ENCODE measurements at places on chromosomes 2 and 18. TPM values are rescaled to one million over a fixed set of nuclear protein-coding genes. Genes with fewer than 3 reads are reported as not detected.

DNA sequence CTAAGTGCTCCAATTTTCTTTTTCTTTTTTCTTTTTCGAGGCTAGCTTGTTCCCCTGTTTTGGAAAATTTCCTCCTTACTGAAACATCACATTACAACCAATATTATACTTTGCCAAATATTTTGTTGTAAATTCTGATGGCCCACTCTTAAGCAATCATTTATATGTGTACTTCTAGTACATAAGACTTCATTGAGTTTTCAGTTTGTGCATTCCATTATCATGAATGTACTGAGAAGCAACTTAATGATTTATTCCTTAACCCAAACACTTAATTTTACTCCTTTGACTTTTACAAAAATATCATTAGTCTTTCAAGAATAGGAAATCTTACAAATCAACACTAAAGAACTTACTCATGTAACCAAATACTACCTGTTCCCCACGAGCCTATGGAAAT is 242.4 kb downstream of the ARHGAP15 start:
- no peak for DNase-seq

- no peak for DNase-seq
Observed at GRCh38 chr2:147989809-147990403, 30.6 kb downstream of the ORC4 start.

DNA sequence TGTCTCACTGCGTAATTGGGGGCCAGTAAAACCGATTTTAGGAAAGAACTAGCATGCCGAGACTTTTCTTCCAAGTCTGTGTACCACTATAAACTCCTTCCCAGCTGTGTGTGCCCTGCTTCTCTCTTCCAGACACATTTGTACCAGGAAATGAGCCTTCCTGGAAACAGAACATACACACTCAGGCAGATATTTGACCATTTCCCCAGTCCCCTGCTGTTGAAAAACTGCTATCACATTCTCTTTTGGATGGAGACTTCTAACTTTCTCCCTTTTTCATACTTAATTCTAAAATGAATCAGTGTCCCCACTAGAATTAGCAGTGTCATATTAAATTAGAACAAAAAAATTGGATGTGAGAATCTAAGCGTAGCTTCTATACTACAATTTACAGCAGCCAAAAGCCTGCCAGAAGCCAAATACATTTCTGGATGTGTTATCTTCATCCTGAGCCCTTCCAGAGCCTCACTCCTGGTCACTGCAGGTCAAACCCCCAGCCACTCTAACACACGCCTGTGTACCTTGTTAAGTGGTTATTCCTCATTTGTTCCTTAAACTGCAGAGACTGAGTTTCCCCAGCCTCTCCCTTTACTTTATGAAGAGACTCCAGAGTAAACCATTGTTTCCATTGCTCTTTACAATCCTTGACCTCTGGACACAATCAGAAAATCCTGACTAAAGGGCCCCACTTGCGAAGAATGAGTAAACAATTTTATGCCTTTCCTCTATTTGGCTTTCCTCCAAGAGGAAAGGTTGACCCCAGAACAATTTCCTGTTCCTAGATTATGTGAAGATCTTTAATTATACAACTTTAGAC is 20.4 kb downstream of the DSG4 start:
- no peak for DNase-seq

- no peak for DNase-seq
Observed at GRCh38 chr2:56008661-56009431, 85.3 kb upstream of the EFEMP1 start.

DNA sequence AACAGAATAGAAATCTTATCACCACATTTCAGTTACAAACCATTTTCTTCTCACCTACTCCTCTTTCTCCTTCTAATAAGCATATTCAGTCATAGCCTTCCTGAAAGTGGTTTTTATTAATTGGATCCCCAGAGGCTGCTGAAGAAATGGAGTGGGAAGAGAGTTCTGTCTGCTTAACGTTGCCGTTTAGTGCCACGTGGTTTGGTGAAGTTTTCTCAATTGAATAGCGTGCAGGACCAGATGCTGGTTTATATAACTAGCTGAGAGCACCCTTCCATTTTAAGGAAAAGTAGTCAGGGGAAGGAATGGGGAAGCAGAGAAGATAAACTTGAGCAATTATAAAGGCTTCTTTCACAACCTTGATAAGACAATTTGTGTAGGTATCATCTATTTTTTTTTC is 318.7 kb downstream of the PTH2R start:
- DNase-seq: no peak

DNA sequence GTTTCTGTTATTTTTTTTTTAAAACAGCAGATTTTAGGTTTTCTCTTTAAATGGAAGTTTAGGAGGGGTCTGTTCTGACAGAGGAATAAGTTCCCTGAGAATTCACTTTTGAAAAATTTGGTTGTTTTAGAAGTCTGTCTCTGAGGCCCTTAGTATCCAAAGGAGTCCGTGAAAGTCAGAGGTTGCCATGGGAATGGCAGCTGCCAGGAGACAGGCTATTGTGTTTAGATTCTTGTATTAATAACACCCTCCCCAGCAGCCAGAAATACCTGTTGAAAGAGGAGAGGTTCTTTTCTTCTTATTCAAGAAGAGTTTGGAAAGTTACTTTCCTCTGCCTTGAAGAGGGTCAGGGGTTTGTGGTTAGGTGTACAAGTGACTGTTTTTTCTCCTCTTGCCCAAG is 29.5 kb downstream of the TNP1 start:
- DNase-seq: no peak

DNA sequence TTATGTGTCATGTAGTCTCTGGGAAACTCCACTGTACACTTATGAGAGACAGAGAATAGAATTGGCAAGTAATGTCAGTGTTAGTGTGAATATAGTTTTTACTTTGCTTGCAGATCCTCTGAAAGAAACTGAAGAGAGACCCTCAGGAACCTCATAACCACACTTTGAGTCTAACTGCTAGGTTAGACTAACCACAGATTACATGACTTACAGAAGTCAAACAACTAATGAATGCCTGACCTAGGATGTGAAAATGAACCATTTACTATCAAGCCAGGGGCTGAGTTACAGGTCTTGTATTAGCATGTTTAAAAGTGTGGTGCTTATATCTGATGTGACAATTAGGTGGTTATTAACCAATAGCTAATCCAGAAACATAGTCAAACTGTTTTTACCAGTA is 280.4 kb upstream of the LRATD1 start:
- DNase-seq: no peak

DNA sequence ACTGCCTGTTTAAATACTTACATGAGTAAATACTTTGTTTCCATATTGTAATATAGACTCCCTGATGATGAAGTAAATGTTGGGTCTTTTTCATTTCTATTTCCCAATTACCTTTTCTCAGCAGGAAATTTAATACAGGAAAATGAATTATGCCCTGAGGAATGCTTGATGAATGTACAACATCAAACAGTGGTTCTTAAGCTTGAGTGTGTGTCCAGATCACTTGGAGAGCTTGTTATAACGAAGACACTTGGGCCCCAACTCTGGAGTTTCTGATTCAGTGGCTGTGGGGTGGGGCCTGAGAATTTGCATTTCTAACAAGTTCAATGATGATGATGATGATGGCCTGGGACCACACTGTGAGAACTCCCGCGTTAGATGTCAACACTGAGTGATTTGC is 7.1 kb upstream of the ME2 start:
- DNase-seq: no peak

DNA sequence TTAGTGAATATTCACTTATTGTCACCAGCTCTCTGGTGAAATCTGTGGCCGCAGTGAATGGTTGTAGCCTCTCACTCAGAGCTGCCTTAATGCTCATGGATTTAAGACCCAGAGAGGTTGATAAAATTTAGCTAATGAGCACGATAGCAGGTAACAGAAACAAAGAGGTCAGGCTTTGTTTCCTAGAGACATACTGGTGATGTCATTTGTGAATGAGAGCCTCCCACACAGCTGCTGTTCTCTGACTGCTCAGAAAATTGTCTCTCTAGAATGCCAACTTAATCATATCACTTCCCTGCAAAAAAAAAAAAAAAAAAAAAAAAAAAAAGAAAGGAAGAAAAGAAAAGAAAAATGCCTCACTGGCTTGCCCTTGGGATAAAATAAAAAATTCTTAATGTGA is 411.7 kb upstream of the MYT1L start:
- no peak for DNase-seq

DNA sequence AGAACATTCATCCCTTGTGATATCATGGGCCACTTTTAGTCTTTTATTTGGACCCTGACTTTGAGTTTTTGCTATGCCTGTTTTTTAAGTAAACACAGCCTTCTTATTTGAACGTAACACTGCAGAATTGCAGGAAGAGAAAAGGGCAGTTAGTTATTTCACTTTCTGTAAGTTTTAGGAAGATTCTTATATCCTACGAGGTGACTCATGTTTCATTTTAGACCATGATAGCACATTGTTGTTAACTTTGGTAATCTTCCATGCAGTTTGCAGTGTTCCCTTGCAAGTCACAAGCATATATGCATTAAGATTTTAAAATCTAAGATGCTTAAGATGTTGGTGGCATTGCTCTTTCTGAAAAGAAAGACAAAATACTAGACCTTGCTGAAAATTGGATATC is 128.6 kb upstream of the EPC2 start:
- no peak for DNase-seq

- no peak for DNase-seq
Observed at GRCh38 chr18:9449600-9450414, 25.5 kb upstream of the RALBP1 start.

GRCh38 chr2:101624706-101625332 is 72.7 kb upstream of the MAP4K4 start:
- no peak for DNase-seq

DNA sequence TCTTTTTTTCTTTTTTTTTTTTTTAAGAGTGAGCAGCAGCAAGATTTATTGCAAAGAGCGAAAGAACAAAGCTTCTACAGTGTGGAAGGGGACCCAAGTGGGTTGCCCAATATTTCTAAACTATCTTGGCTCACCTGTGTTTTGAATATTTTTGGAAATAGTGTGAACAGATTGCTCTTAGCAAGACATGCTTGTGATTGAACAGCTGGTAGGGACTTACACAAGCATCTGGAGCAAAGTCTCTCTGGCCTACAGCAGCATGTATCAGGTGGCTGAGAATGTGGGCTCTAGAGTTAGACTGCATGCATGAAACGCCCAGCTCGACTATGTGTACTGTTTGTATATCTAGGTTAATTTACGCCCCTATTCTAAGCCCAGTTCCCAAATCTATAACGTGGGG is 40.3 kb upstream of the FBXO11 start:
- no peak for DNase-seq

GRCh38 chr2:27715318-27716210 is 51.9 kb downstream of the SLC4A1AP start:
- DNase-seq: no peak

DNA sequence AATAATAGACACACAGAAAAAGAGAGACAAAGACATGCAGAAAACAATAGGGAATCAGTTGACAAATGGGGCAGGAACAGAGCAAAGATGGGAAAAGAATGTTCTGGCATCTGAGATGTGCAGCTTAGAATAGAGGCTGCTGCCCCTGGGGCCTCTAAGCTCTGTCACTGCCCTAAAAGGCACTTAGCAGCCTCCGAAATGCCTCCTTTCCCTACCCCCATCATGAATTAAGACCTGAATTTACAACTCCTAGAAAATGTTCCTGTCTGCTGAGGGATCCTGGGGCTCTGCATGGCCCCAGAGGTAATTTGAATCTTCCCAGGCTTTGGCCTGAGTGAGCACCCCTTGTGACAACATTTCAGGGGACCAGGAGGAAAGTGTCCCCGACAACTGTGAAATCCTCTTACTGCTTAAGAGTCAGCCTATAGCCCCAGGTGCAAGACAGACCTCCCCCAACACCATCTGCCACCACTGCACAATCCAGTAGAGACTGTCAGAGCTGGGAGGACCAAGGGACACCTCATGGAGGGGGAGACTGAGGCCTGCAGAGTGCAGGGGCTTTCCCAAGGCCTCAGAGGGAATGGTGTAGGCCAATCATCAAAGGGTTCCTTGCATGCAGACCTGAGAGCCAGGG is 24.8 kb downstream of the MRPL35 start:
- no peak for DNase-seq

- no peak for DNase-seq
Observed at GRCh38 chr2:227597998-227598397, 695 bp upstream of the SCYGR2 start.

- DNase-seq: no peak
Observed at GRCh38 chr18:45166836-45167551, 448.3 kb upstream of the SLC14A2 start.

- no peak for DNase-seq
Observed at GRCh38 chr2:73414696-73415095, 29.1 kb downstream of the ALMS1 start.

GRCh38 chr2:53173698-53174455 is 593.7 kb upstream of the CHAC2 start:
- no peak for DNase-seq

DNA sequence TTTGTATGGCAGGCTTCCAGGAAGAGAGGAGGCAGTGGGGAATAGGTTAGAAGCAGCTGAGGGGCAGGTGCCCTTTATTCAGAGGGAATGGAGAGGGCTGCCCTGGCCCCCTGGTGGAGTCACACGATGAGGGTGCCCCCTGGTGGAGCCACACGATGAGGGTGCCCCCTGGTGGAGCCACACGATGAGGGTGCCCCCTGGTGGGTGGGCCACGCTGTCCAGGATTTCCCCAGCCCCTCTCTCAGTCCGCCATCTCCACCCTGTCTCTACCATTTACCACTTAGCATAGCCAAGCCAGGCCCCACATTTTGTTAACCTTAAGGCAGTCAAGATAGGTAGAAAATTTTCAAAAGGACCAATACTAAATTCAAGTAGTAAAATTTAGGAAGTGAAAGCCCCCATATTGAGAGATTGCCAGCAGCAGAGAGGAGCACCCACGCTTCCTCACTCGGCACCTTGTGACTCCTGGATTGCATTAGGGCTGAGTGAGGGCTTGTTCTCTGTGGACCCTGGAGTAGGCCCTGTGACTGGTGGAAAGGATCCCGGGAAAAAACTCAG is 10.4 kb upstream of the FAM228A start:
- DNase-seq: no peak

- DNase-seq: no peak
Observed at GRCh38 chr2:205659922-205660321, 22.4 kb upstream of the NRP2 start.

- no peak for DNase-seq
Observed at GRCh38 chr2:27796791-27797765, 25.6 kb downstream of the MRPL33 start.

DNA sequence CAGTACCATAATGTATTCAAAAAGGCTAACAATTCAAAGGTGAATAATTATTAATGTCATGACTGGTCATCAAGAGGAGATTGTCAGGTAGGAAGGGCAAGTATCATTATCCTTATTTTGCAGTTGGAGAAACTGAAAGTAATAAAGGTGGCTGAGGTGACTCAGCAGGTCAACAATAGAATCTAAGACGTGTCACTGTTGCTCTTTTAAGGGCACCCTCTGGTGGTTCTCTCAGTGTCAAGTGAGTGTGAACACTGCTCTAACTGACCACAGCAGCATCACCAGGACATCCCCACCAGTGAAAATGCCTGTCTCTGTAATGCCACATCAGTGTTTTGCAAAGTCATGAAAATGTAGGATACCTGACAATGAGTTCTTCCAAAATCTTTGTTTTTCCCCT is 69.7 kb downstream of the DCC start:
- no peak for DNase-seq

The DPP4 gene
- polyA plus RNA-seq: 1.3 TPM

The TSGA10 gene
- polyA plus RNA-seq: 2.4 TPM

The CMPK2 gene
- polyA plus RNA-seq: 3.1 TPM

The FAM161A gene
- polyA plus RNA-seq: 2.1 TPM

The TXNDC2 gene
- polyA plus RNA-seq: not detected

Data from keratinocyte (primary cell).